ENCODE measurements at places on chromosomes 5 and 9. TPM values are rescaled to one million over a fixed set of nuclear protein-coding genes. Genes with fewer than 3 reads are reported as not detected.

GRCh38 chr9:74576176-74576575 is 79.0 kb downstream of the RORB start:
- no peak overlapping the region for H3K4me3 ChIP-seq
- H3K4me1 ChIP-seq = no peaks in the 10 kb centered on the region
- no peak for DNase-seq

- peaks cover 96% of the 10 kb centered on the region for H3K27me3 ChIP-seq
- H3K27ac ChIP-seq = no peak overlapping the region
- DNase-seq = no peak
- no peaks in the 10 kb centered on the region for H3K36me3 ChIP-seq
These were observed 2.6 kb upstream of the FOXB2 start for GRCh38 chr9:77016526-77017504.

- H3K4me3 ChIP-seq = no peak overlapping the region
- DNase-seq = no peak
- H3K36me3 ChIP-seq = no peaks in the 10 kb centered on the region
These were observed 1.1 kb upstream of the TCF7 start for GRCh38 chr5:134113363-134113889.

DNA sequence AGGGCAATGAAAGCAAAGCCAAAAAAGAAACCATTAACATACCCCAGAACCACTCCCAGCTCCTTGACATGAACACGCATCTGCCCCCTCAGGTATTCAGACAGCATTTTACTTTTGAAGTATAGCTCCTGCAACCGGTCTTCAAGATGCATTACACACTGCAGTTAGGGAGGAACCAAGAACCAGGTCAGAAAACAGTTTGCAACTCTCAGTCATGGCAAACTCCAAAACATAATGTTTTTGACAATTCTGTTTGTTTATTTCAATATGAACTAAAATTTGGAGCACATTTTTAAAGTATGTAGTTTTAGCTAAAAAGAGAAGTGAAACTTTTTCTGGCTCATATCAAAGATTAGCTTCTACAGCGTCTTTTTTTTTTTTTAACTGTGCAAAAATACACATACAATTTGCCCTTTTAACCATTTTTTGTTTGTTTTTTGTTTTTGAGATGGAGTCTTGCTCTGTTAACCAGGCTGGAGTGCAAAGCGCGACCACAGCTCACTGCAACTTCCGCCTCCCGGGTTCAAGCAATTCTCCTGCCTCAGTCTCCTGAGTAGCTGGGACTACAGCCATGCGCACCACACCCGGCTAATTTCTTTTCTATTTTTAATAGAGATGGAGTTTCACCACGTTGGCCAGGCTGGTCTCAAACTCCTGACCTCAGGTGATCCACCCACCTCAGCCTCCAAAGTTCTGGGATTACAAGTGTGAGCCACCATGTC is 12.2 kb upstream of the RAPGEF6 start:
- no peak overlapping the region for H3K4me3 ChIP-seq
- no peaks in the 10 kb centered on the region for H3K4me1 ChIP-seq
- DNase-seq = no peak
- no peak overlapping the region for H3K27ac ChIP-seq
- H3K27me3 ChIP-seq = no peaks in the 10 kb centered on the region
- H3K36me3 ChIP-seq = no peaks in the 10 kb centered on the region

LVRN gene
- not detected for polyA plus RNA-seq
